ENCODE measurements at places on chromosomes 3 and 15.

DNA sequence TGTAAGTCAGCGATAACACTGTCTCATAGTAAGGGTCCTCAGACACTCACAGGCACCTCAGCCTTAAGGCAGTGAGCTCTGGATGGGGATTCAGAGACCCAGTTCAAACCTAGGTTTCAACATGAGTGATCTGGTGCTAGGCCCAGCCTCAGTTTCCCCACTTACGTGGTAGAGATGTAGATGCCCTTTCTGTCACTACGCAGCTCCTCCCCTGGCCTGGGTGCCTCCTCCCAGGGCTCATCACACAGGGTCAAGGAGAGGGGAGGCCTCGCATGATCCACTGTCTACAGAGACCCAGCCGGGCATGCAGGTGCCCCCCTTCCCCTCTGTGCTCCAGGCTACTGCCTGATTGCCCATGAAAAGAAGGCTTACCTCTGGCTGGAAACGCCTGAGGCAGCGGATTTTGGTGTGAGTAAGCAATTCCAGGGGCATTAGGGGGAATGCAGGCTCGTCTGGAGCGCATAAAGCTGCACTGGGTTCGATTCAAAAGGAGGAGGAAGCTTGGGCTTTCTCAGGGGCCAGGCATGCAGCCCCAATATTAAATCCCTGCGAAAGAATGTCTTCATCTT, 69.8 kb upstream of the ANKRD34C start:
- DNase-seq: no peak

DNA sequence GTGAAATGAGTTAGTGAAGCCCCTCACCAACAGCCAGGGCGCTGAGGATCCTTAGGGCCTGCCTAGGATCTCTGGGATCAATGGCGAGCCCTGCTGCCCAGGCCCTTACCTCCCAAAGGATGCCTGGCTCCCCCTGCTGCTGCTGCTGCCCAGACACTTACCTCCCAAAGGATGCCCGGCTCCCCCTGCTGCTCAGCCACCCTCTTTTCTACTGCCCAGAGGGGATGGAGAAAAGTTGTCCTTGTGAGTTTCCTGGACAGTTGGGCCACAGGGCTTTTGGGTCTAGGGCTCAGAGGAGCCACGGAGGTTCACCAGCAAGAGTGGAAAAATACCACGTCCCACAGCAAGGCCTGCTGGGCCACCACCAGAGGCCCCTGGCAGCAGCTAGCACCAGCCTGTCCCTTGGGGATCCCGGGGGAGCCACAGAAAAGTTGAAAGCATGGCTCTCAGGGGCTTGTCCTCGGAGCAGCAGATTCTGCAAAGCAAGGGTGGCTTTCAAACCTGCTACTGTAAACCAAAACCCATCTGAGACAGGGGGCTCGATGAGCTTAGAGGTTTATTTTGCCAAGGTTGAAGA, 59.4 kb downstream of the SLC6A6 start:
- DNase-seq: peak; percentile 80

- no peak for DNase-seq
Observed at GRCh38 chr3:85939074-85939482, 980.3 kb downstream of the CADM2 start.

GRCh38 chr3:94887065-94887464, 824.2 kb downstream of the NSUN3 start:
- no peak for DNase-seq

- no peak for DNase-seq
Observed at GRCh38 chr3:104687362-104687761, 679.3 kb upstream of the ALCAM start.

All from GM23248 (cell line).